ENCODE measurements at places on chromosomes 2 and 18.

GRCh38 chr2:230700447-230700846, 12.2 kb upstream of the CAB39 start:
- no peak for DNase-seq

DNA sequence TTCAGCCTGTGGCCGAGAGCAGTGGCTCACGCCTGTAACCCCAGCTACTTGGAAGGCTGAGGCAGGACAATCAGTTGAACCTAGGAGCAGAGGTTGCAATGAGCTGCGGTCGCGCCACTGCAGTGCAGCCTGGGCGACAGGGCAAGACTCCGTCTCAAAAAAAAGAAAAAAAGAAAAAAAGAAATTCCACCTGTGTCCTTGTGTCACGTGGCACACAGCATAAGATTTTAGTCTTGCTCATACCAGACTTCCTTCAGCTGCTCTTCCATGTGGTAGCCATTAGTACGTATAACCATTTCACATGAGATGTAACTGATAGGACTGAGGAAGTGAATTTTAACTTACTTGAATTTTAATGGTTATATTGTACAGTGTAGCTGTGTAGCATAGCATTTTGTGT, 4.0 kb downstream of the NOP58 start:
- DNase-seq: no peak

DNA sequence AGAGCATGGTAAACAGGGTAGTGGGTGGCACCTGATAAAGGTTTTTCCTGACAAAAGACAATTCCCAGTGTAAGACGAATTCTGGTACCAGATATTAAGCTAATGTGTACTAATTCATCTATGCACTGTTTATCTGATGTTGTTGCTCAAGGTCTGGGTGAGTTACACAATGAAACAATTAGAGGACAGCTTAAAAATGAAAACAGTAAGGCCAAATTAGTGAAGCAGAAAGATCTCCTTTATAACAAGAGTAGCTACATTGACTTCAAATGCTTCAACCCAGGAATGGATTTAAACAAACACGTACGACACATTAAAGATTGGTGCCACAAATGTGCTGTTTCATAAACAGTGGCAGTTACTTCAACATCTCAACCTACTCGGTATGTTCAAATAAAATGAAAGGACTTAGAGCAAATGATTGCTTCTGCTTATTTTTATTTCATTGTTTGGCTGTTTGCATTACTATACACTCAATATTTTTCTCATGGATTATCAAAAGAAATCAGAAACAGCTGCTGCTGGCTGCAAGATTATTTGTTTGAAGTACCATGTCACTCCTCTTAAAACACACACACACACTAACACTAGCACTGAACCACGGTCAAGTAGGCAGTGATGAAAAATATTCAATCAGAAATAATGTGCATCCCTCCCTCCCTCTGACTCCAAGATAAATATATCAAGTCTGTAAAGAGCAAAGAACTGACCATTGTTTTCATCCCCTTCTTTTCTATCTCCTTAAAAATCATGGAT, 94.4 kb upstream of the RND3 start:
- no peak for DNase-seq

GRCh38 chr2:113966832-113967231, 76.9 kb downstream of the ACTR3 start:
- DNase-seq: no peak

- DNase-seq: no peak
Observed at GRCh38 chr2:129101186-129101585, 782.5 kb upstream of the HS6ST1 start.

GRCh38 chr18:60246606-60247005, 126.0 kb downstream of the MC4R start:
- DNase-seq: no peak

DNA sequence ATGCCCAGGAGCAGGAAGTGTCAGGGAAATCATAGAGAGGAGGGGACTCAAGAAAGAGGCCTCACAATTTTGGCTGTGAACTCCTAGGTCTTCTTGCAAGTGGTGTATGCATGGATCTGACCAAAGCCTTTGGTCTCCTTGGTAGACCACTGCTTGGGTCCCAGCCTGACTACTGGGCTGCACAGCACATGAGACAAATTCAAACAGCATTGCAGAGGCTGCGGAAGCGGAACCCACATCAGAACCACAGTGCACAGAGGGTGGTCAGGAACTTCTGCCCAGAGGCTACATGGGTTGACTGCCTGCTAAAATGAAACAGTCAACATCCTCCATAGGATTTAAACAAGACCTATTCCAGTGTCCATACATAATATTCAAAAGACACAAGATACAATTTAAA, 39.4 kb downstream of the CLIP4 start:
- no peak for DNase-seq

GRCh38 chr2:54539683-54540082, 83.6 kb downstream of the SPTBN1 start:
- DNase-seq: no peak

DNA sequence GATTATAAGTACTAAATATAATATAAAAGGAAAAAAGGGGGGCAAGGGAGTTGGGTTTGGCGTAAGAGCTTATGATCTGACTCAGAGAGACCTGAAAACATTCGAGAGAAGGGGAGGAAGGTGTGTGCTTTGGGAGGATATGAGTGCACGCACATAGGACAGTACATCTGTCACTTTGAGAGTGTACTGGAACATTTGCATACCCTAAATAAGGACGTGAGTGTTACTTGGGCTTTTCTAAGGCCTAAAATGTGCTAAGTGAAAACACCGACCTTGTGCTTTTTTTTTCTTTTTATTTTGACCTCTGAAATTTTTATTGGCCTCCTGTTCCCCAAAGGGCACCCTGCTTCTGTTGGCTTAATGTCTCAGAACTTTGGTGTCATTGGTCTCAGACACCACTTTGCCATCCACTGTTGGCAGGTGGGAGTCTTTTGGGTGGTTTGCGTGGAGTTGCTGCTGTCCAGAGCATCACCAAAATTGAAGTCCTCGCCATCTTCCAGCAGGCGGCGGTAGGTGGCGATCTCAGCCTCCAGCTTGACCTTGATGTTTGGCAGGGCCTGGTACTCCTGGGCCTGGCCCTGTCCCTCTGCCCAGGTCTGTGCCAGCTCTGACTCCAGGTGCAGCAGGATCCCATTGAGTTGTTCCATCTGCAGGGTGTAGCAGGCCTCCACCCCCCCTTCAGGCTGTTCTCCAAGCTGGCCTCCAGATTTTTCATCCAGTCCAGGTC, 57.7 kb downstream of the CD28 start:
- DNase-seq: no peak

GRCh38 chr18:49762191-49763077, 50.9 kb downstream of the ACAA2 start:
- no peak for DNase-seq

- no peak for DNase-seq
Observed at GRCh38 chr2:179842498-179843153, 18.8 kb downstream of the ZNF385B start.

GRCh38 chr2:157784169-157784822, 91.8 kb downstream of the ACVR1 start:
- DNase-seq: no peak

DNA sequence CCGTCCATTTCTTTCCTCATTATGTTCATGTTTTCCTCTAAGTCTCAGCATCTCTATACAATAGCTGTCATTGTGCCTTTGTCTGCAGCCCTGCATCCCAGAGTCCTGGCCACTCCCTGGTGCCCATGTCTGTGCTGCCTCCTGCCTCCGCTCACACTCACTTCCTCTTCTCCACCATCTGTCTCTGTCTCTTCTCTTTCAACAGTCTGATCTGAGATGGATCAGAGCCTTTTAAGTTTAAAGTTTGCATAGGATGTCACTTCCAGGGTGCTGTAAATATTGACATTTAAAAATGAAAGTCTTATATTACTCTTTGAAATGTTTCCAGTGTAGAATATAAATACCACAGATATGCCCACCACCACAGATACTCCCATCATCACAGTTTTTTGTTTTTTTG, 42.7 kb downstream of the UBE2F start:
- no peak for DNase-seq

- DNase-seq: no peak
Observed at GRCh38 chr2:8110716-8111115, 571.1 kb upstream of the ID2 start.

DNA sequence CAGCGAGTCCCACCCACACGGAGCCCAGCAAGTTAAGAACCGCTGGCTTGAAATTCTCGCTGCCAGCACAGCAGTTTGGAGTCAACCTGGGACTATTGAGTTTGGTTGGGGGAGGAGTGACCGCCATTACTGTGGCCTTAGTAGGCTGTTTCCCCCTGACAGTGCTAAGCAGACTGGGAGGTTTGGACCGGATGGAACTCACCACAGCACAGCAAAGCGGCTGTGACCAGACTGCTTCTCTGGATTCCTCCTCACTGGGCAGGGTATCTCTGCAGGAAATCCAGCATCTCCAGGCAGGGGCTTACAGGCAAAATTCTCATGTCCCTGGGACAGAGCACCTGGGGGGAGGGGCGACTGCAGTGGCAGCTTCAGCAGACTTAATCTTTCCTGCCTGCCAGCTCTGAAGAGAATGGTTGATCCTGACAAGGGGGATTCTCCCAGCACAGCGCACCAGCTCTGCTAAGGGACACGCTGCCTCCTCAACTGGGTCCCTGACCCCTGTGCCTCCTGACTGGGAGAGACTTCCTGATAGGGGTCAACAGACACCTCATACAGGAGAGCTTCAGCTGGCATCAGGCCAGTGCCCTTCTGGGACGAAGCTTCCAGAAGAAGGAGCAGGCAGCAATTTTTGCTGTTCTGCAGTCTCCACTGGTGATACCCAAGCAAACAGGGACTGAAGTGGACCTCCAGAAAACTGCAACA, 425.4 kb downstream of the NYAP2 start:
- DNase-seq: no peak

DNA sequence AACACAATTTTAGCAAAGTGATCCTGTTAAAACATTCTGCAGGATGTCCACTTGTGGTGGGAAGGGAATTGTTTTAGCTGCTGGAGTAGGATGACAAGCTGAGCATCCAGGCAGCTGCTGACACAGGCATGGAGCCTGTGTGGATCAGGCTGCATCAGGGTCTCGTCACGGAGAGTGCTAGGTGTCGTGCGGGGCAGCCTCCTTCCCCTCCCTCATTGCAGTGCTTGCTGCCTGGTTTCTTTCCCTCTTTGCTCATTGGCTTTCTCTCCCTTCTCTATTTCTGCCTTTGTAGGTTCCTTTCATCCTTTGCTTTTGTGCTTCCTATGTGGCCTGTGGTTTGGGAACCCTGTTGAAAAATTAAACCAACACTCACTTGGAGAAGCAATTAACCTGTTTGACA, 172.9 kb downstream of the TPGS2 start:
- DNase-seq: no peak
